ENCODE measurements at places on chromosomes 12 and 14.

- no peak for DNase-seq
These were observed 113.7 kb upstream of the CCND2 start for GRCh38 chr12:4159851-4160250.

DNA sequence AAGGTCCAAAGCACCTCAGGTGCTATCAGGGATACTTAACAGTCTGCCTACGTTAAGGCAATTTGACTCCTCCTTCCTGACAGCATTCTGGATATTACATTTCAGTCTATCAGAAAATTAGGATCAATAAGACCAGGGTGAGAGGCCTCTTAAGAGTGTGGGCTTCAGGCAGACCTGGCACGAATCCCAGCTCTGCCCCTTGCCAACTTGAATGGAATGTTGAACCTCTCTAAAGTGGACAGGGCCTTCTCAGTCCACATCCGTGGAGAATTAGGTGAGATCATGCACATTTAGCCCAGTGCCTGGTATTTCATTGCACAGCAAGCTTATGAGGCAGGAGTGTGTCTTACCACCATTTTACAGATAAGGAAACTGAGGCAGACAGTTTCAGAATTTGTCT, 25.9 kb downstream of the DCAF4 start:
- no peak for DNase-seq

DNA sequence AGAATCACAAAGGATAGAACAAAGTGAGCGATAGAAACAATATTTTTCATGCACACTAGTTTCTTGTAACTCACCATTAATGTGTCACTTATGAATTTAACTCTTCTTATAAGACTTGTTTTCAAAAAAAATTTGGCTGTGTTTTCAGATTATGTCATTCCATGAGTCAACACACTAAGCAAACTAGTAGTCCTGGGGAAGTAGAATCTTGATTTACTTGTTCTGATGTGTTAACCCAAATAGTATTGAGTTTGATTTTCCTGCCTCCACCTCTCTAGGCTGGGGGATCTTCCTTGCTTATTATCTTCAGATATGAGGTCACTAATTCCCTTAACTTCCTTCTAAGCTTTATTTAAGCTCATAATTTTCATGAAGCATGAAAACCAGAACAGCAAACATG, 151.0 kb upstream of the SEL1L start:
- no peak for DNase-seq

GRCh38 chr12:119911182-119911581, 34.1 kb upstream of the CIT start:
- DNase-seq, result peak; percentile 2

- DNase-seq, result no peak
These were observed 22.5 kb upstream of the BCL2L14 start for GRCh38 chr12:12048266-12048665.

DNA sequence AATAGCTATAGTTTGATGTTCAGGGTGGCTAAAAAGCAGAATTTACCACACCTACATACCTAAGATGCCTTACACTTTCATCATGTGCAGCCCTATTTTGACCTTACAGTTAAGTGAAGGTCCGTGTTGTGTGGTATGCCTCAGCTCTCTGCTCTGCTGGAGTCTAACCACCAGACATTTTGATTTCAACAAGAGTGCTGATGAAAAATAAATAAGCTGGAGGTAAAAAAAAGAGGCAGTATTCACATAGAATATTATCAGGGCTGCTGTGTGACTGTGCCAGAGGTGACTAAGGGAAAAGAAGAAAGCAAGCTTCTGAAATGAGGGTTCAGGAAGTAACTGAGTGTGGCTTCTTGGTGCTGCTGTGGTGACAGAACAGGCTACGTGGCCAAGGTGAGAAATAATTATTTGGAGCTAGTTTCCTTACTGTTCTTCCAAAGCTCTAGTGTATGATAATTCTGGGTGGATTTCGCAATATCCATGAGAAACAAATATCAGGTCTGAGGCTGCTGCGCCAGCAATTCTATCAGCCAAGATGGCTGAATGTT, 188.8 kb downstream of the STXBP6 start:
- DNase-seq, result peak; percentile 68
